ENCODE measurements at places on chromosomes 2 and 18.

DNA sequence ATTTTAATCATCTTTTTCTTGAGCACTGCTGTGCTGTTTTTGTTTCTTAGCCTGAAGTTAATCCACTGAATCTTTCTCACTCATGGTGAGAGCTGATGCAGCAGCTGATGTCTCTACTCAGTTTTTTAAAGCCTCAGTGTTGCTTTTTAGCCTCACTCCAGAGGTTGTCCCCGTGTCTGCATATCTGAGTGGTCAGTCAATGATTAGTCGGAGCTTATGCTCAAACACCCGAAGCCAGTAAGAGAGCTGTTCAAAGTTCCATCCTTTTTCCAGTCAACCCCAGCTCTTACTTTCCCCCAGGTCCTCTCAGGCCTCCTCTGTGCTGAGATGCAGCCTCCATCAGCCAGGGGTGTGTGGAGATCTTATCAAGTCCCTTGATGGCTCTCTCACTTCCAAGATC lies 81.1 kb downstream of the MBOAT2 start:
- no peak for DNase-seq

GRCh38 chr2:225169396-225169795 lies 127.1 kb upstream of the DOCK10 start:
- DNase-seq, result no peak

DNA sequence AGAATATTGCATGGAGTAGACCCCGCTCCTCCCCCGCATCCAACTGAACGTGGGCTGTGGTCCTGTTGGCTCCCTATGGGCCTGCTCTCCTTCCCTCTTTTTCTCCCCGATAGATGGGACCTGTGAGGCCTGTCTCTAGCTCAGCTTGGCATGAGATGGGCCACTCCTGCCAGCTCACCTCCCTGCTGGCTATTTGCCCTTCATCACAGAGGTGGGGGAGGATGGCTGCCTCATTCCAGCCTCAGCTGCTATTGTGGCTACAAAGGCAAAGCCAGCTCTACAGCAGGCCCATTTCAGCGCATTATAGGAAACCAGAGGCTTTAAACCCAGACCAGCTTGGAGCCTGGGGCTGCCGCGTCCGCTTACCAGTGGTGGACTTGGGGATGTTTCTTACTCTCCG lies 313.9 kb downstream of the GBX2 start:
- no peak for DNase-seq

DNA sequence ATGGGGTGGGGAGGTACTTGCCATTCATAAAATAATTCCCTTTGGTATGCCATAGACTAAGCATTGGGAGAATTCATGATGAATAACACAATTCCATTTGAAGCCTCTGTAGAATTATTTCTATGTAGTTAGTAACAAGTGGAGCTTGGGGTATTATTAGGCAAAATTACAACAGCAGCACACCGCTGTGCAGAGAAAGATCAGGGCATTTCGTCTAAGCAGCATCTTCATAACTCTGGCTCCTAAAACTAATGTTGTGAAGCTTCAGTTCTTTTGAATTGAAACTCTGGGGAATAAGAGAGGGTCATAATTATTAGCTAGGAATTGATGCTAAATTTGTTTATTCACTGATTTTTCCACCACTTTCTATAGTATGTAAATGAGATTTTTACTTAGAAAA lies 630.7 kb downstream of the DCC start:
- DNase-seq, result no peak

- no peak for DNase-seq
These were observed 64.9 kb downstream of the SPRED2 start for GRCh38 chr2:65367524-65367923.

- no peak for DNase-seq
These were observed 490.6 kb upstream of the HS6ST1 start for GRCh38 chr2:128809259-128809636.

Data from occipital lobe (tissue), 3 donors.